ENCODE measurements at places on chromosomes 6 and 20.

GRCh38 chr6:7541175-7542064, at the start of gene DSP:
Gene DSP (plus strand): TSS chr6:7541671. CDS start chr6:7541916, 245 bp downstream.
- DNase-seq: no peak

- no peak for DNase-seq
Measured at GRCh38 chr20:61956396-61957342, 109.0 kb downstream of the TAF4 start.

DNA sequence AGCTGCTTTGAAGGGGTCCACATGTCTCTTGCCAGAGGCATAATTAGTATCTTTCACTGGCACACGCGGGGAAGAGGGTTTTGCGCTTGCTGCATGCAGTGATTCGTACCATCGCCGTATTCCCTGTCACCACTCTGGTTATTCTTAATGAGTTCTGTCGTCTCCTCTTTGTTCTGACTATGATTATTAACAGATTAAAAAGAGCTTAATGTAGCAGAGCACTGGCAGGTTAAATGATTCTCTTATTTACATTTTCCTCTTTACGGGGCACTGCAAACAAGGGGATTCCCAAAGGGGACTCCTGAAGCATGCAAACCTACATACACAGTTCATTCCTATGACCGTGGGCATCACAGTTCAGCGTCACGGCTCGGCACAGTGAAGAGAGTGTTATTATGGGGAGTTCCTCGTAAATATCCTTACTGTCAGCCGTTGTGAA, 204.8 kb downstream of the DTNBP1 start:
- DNase-seq: no peak

GRCh38 chr20:59006864-59007664, at the start of gene CTSZ:
Gene CTSZ (minus strand): TSS chr20:59007254. CDS start chr20:59007128, 126 bp downstream.
- peak; percentile 35 for DNase-seq

GRCh38 chr6:169225131-169225576, 28.5 kb downstream of the THBS2 start:
- no peak for DNase-seq

DNA sequence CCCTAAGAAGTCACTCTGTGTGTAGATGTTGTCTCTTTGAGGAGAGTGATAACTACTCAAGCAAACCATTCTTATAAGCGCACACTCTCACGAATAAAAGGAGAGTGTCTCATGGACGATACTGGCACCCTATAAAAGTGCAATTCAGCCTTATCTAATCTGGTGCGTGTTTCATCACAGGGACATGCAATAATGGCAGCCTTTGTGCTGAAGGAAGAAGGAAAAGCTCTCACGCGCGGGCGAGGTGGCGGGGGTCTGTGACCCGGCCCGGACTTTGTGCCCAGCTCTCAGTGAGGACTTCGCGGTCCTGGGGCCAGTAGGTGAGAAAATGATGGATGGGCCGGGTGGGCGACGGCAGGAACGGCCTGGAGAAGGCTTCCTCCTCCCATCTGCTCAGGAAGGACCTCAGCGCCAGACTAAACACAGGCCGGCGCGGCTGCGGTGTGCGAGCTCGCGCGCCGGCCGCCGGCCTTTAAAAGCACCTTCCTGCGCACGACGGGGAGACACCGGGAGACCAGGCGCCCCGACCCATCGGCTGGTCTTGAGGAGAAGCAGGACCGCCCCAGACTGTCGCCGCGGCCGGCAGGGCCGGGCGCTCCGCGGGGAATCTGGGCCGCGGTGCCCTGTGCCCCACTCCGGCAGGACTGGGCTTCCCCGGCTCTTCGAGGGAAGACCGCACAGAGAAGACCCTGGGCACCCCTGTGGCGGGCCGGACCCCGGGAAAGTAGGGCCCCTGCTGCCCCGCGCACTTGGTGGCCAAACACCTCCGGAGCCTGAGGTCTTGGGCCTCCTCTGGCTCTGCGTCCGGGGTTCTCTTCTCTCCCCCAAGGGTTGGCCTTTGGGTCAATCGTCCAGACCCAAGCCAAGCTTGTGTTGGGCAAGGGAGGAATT, 8.3 kb upstream of the FOXC1 start:
- no peak for DNase-seq

- DNase-seq: no peak
Measured at GRCh38 chr20:2942439-2942838, 69.2 kb downstream of the PTPRA start.

- DNase-seq: no peak
Measured at GRCh38 chr20:2658414-2659354, 5.3 kb downstream of the IDH3B start.

GRCh38 chr6:80872199-80872950, 765.9 kb downstream of the BCKDHB start:
- DNase-seq: no peak

- no peak for DNase-seq
Measured at GRCh38 chr6:36413489-36414480, 26.3 kb upstream of the ETV7 start.

Data from T-helper 9 cell (primary cell).